ENCODE measurements at places on chromosomes 7 and 10.

DNA sequence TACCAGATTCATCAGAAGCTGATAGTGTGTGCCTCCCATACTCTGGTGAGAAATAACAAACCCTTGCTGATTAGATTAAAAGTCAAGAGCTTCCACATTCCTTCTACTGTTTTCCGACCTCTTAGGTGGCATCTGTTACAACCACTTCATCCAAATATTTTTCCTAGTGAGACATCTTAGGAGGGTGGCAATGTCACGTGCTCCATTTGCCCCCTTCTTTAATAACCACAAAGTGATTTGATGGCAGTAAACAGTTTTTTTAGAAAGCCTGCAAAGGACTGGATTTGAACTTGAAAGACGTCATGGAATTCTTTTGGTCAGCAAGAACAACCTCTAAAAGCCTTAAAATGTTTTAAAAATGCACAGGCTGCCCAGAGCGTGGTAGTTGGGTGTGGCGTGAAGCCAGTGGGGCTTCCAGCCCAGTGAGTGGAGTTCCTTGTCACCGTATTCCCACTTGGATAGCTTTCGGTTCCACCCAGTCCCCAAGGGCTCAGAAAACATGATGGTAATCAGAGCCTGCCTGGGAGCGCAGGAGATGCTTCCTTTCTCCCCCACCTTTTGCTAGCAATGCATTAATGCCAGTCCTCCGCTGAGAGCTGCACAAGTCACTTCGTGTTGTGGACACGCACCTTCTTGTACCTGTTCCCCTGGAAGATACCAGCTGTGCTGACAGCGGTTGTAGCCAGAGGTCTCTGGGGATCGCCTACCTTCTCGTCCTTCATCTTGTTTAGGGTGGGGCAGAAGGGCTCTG lies 256.4 kb downstream of the KIAA1217 start:
- DNase-seq: no peak

- DNase-seq: no peak
Measured at GRCh38 chr7:2732959-2733584, 45.1 kb downstream of the AMZ1 start.

DNA sequence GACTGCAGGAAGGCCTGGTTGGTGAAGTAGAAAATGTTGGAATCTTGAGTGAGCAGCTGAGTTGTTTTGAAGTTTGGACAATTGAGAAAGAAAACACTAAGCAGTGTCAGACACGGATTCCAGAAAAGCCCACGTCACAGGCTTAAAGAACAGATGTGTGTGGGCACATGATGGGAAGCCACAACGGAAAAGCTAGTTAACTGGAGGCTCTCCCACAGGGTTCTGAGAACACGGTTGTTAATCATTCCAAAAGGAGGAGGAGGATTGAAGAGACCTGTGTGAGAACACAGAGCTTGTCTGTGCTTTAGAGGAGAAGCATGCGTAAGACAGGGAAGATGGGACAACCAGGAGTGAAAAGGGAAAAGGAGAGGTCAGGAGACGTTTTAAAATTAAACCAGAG lies 42.6 kb downstream of the SHH start:
- DNase-seq: no peak

GRCh38 chr10:87546971-87547413 lies 42.3 kb downstream of the MINPP1 start:
- no peak for DNase-seq

- DNase-seq: no peak
Measured at GRCh38 chr10:9437131-9437530, 1382.6 kb downstream of the GATA3 start.

DNA sequence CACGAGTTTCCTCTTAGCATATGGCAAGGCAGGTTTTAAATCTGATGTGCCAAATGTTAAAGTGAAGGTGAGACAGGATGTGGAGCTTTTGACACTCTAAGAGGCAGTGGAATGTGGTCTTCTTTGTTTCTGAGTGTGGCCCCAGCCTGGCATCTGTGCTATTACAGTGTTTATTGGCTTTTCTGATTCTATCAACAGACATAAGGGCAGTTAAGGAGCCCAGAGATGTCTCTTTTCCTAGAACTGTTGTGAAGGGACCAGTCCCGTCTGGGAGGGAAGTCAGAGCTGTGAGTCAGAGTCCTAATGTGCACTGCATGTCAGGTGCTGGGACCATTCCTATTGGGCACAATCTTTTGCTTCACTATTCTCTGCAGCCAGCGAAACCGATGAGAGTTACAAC lies 32.5 kb downstream of the TRUB1 start:
- no peak for DNase-seq

Measured in stimulated activated CD8-positive, alpha-beta memory T cell treated with anti-CD3 and anti-CD28 coated beads, Interleukin-2, amount 100 ng/mL, for 48 hours (primary cell).